ENCODE measurements at places on chromosomes 5 and 9.

GRCh38 chr5:176678584-176678983 lies 31.3 kb downstream of the TSPAN17 start:
- DNase-seq, result no peak

DNA sequence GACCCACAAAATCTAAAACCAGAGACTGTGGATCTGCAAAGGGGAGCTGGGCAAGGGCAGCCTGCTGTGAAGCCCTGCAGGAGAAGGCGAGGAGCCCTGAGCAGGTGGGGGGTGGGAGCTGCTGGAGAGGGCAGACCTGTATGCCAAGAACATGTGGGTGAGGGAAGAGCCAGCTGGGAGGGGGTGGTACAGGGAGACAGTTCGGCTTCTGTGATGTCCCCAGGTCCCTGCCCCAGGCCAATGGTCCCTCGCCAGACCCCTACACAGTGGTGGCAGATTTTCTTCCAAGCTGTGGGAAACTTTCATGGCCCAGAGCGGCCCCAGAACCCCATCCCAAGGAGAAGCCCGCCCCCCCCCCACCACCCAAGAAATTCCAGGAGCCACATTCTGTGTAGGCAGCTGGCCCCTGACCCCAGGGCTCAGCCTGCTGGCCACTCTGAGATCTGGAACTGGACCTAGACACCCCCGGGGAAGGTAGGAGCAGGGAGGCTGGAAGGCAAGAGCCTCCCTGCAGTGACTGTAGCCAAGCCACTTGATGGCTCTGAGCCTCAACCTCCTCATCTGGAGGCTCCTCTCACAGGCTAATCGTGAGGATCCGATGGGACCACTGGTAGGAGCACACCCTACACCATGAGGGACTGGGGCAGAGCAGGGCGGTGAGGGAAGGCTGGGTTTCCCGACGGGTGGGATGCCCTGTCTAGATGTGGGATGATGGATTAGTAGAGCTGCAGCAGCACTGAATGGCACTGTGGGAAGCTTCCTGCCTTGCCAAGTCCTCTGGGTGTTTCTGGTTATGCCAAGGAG lies 22.6 kb upstream of the CSF1R start:
- no peak for DNase-seq

GRCh38 chr5:4572311-4573100 lies 567.6 kb upstream of the ADAMTS16 start:
- no peak for DNase-seq

DNA sequence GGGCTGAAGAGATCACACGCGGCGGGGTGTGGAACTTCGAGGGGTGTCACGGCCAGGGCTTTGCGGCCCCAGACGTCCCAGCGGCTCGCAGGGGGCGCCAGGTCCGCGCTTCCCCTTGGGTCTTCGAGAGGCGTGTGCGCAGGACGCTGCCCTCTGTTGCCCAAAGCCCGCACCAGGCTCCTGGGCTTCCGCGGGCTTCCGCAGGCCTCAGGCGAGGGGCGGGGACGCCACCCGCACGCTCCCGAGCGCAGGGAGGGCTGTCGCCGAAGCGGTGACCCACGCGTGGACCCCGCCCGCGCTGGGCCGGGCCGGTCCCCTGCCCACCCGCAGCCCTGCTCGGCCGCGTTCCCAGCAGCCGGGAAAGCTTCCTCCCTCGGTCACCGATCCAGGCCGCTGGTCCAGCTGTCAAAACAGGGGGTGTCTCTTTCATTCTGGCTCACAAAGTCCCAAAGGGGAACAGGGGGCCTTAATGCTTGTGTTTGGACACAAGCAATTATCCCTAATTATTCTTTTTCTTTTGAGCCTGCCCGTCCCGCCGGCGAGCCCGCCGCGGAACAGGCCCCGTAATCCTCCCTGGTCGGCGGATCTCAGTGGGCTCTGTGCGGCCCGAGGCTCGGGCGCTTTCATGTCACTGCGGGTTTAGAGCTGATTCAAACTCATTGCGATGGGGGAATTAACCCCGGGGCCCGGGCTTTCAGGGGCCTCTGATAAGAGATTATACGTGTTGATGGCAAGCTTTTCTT lies 60.6 kb downstream of the TMEM174 start:
- DNase-seq, result no peak

DNA sequence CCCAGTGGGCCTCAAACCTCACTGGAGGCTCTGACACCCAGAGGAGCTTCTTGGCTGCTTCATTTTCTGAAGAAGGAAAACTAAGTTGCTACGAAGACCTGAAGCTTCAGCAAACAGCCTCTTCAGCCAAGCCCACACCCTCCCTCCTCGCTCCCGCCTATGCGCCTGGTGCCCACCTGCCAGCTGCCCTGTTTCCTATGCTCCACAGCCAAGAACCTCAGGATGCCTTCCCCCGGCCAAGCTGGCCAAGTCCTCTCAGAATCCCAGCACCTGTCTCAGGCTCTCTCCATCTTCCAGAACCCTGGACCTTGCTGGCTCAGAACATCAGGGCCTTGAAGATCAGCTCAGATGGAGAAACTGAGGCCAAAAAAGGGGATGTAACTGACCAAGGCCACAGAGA lies 60.4 kb downstream of the STK10 start:
- DNase-seq, result no peak

- DNase-seq, result no peak
Measured at GRCh38 chr5:93600409-93601070, 17.5 kb downstream of the NR2F1 start.

GRCh38 chr9:130111786-130112537 lies 58.3 kb downstream of the GPR107 start:
- DNase-seq, result no peak

- DNase-seq, result no peak
Measured at GRCh38 chr9:76374783-76375559, 19.3 kb downstream of the RFK start.
